A549 treated with AZD2906 at 1 μM for 4 hours (cell line): ENCODE measurements at places on chromosomes 1 and 21. TPM values are rescaled to one million over a fixed set of nuclear protein-coding genes. Genes with fewer than 3 reads are reported as not detected.

The CNST gene
- total RNA-seq, result 6.9 to 8.9 TPM (median 8.2 TPM) in 5 replicates

The NUF2 gene
- total RNA-seq, result 23.0 to 30.7 TPM (median 25.2 TPM) in 5 replicates

The SLC35F3 gene
- 3.9 to 5.3 TPM (median 5.1 TPM) in 5 replicates for total RNA-seq

The PAFAH2 gene
- 7.2 to 8.3 TPM (median 8.0 TPM) in 5 replicates for total RNA-seq

The ALG14 gene
- total RNA-seq, result 5.1 to 6.9 TPM (median 5.9 TPM) in 5 replicates

The LRRC3 gene
- 1.8 to 2.4 TPM (median 2.1 TPM) in 5 replicates for total RNA-seq

The PRAMEF10 gene
- total RNA-seq, result not detected in 5 replicates

The AVPR1B gene
- not detected in 5 replicates for total RNA-seq
